ENCODE measurements at places on chromosomes 16 and 17.

DNA sequence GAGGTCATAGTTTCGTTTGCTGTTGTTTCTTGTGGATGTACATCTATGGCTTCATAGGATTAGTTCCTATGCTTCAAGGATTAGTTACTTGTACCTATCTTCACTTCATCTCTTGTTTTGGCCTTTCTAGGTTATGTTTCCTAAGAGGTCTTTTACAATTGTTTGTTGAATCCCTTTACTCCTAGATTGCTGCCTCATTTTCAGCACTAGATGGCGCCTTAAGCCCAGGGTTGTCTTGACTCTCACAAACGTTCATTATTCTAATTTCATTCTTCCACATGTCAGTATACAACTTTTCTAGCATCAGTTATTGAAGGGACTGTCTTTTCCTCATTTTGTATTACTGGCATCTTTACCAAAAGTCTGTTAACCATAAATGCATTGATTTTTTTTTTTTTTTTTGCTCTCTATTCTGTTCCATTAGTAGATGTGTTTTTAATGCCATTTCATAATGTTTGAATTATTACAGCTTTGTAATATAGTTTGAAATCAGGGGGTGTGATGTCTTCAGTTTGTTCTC lies 45.0 kb upstream of the NACA2 start:
- DNase-seq, result peak; percentile 62

GRCh38 chr17:49193513-49194296 lies 16.7 kb downstream of the GNGT2 start:
- DNase-seq, result peak; percentile 67

DNA sequence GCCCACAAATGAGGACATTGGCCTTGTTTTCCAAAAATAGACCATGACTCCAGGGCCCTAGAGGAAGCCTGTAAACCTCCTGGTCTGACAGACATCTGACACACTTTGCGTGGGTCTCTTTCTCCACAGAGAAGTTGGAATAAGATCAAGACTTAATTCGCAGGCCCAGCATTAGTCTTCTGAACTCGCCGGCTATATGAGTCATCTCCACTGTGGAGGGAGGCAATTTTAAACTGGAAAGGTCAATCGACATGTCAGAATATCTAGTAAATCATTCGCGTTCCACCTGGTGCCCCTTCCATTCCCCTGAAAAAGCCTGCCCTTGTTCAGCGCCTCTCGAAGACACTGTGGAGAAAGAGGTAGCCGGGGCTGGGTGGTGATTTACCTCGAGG lies 140.1 kb downstream of the CLEC16A start:
- peak; percentile 91 for DNase-seq

DNA sequence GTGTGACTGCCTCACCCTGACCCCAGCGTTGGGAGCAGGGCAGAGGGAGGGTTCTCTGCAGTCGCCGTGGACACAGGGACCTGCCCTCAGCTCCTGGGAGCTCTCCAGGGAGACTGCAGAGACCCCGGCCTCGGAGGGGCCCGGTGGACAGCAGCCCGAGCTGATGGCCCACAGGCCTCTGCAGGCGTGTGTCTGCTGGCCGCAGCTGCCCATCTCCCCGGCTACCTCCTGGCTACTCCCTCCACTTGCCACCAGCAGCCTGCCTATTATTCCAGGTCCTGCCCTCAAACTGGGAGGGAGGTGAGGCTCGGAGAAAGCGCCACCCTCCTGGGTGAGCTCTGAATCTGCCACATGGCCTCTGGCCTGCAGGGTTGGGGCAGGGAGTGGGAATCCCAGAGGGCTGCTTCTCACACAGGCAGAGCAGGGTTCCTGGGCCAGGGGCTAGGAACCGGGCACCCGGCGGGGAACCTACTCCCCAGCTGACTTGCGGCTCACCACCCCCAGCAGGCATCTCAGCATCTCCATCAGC lies 7.2 kb downstream of the SLC16A5 start:
- DNase-seq, result no peak

DNA sequence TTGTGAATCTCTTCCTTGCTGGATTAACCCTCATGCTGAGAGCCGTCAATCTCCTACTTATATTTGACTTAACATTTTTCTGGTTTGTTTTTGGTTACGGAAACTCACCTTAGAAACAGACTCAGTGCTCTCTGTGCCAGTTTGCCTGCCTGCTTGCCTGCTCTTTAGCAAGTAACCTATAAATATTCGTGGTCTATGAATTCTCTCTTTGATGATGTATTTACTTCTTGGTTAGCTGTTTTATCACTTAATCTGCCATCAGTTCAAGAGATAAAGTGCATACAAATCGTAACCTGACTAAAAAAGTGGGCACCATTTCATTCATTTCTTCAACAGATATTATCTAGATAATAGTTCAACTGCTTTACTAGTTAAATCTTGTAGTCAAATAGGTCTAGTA lies 26.7 kb downstream of the CYB5B start:
- DNase-seq, result no peak

- DNase-seq, result no peak
Observed at GRCh38 chr16:23896832-23897821, 61.3 kb downstream of the PRKCB start.

DNA sequence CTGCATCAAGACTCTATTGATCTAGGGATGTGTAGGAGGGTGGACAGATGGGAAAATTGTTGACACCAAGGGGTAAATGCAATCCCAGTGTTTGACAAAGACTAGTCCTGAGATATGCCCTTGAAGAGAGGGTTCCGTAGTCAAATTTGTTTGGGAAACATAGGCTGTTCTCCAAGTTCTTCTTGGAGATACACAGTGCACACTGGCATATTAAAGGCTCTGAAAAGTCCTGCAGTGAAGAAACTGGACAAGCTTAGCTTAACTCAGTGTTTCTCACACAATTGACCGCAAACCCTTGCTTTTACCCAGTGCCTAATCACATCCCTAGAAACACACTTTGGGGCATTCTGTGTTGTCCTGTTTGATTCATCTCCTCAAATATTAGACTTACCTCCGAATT lies 10.8 kb downstream of the DHRS7C start:
- DNase-seq, result no peak

DNA sequence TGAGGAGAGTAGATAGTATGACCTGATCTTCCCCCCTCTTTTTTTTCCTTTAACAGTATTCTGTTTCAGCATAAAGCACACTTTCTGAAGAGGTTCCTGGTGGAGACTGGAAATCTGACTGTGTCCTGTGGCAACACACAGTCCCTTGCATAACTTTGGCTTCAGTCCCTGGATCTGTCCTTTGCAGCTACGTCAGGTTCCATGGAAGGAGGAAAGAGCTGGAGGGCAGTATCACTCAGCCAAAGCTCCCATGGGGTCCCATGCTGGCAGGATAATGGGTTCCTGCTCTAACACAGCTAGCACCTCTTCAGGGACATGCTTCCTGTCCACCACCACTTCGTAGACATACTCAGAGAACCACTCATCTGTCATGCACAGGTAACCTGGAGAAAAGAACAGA lies 13.3 kb upstream of the SLC6A4 start:
- DNase-seq, result no peak

- no peak for DNase-seq
Observed at GRCh38 chr16:84948851-84949610, 62.3 kb downstream of the ZDHHC7 start.

DNA sequence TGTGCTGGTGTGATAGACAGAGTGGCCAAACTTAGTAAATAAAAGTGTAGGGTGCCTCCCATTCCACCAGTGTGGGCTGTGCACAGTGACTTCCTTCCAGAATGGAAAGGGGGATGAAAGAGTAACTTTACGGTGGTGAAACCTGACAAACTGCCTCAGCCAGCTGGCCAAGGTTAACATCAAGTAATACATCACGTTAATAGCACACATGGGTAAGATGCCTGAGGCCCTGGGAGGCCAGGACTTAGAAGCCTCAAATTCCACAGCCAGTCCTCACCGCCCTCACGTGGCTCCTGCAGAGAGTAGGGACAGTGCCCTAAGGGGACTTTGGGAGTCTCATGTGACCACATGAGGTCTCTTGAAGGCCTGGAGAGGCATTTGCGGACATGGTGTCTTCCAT lies 14.1 kb downstream of the RMI2 start:
- peak; percentile 96 for DNase-seq

GRCh38 chr16:24070851-24071250 lies 185.3 kb upstream of the CACNG3 start:
- DNase-seq, result no peak

DNA sequence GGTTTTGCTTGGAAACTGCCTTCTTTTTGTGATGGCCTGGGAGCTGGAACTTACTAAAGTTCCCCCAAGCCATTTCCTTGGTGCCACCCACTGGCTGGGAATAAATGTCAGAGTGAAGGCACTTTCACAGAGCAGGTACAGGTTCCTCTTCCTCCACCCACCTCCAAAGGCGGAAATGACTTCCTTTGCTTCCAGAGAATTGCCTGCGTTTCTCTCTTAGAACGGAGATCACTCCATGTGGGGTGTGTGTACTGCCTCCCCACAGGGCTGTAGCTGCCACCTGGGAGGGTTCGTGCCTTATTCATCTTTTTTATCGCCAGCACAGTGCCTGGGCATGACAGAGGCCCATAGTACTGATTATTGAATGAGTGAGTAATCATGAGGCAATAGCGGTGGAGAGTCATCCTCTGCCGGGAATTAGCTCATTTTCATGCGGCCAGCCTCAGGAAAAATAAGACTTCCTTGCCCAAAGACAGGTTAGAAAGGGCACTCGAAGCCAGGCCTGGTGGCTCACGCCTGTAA lies 32.2 kb upstream of the HAS3 start:
- peak; percentile 75 for DNase-seq

GRCh38 chr16:53504665-53505064 lies 1.7 kb upstream of the AKTIP start:
- peak; percentile 48 for DNase-seq

- peak; percentile 86 for DNase-seq
Observed at GRCh38 chr17:2393174-2393953, 7.5 kb downstream of the MNT start.

DNA sequence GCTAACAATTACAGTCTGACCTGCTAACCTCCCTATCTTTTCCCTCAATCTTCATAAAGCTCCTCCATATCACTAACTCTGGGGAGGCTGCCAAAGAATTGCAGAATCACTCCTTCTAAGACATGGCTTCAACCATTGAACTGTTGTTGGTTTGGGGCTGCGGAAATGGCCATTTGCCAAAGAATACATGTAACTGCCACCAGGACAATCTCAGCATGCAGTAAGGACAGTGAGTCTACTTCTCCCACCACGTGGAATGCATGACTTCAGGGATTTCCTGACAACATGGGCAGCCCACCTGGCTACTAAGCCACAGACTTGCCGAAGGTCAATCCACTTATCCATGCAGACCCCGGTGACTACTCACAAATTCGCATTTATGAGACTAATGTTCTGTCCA lies 104.3 kb upstream of the NUDT7 start:
- DNase-seq, result no peak

- peak; percentile 91 for DNase-seq
Observed at GRCh38 chr17:4945176-4945943, 3.0 kb downstream of the PFN1 start.

DNA sequence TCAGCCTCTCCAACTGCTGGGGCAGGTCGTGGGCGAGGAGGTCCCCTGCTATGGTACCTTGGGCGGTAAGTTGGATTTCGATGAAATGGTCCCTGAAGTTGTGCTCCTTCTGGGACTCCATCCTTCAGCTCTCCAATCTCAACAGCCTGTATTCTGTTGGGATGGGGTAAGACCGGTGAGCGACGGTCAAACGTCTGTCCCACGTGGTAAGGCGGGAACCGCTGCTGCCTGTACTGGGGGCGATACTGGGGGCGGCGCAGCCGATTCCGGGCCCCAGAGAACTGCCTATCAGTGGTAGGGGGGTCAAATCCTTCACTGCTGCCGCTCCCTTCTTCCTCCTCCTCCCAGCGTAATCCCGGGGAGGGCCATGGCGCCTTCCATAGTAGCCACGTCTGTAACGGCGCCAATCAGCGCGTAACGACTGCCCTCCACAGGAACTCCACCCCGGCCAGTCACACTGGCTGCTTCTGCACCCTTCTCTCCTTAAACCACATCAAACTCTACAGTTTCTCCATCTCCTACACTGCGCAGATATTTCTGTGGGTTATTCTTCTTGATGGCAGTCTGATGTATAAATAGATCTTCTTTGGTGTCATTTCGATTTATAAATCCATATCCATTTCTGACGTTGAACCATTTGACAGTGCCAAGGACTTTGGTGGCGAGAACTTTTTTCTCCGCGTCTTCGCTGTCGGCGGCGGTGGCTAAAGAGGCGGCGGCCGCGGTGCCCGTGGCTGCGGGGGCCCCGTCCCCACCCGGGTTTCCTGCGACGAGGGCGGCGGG lies 41.1 kb downstream of the AHSP start:
- DNase-seq, result peak; percentile 13

- no peak for DNase-seq
Observed at GRCh38 chr17:60527701-60528100, 1.7 kb upstream of the APPBP2 start.

DNA sequence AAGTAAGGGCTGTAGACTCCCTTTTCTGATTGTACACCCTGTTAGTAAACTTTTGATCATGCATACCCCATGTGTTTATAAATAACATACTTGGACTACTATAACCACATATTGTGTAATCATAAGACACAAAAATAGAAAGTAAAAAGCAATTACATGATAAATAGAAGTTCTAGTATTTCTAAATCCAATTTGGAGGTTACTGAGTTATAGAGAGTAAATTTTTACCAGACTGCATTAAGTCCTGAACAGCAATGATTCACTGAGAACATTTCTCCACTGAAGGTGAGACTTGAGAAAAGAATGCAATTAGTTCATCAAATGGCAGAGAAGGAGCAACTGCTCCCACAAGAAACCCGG lies 7.7 kb upstream of the TBKBP1 start:
- peak; percentile 19 for DNase-seq

DNA sequence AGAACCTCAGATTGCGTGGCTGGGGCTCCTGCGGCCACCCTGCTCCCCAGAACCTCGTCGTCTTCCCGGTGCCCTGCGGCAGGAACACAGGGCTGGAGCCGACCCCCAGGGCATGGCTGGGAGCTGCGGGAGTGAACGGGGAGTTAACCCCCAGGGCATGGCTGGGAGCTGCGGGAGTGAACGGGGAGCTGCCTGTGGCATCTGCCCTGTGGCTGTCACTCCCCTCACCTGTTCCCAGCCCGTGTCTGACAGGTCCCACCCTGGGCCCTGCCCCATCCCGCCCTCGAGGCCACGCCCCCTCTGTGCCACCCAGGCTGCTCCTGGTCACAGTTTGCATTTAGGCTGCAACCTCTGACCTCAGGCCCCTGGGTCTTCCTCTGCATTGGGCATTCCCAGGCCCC lies 39.4 kb upstream of the ACSF3 start:
- DNase-seq, result no peak

- DNase-seq, result no peak
Observed at GRCh38 chr17:53818929-53819328, 3.8 kb upstream of the KIF2B start.

DNA sequence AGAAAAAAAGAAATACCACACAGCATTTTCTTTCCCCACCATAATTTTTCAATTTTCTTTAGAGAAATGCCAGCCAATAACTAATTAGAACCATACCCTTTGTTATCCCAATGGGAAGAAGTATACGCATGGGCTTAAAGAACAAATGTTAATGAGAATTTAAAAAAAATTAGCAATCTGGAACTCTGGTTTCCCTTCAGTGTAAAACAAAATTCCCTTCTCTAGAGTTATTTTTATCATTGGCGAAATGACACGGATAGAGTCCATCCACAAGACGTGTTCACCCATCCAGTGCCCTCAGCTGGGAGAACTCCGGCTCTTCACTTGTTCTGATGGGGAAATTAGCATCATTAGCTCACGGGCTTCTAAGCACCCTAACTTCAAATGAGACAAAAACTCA lies 3.3 kb downstream of the NXN start:
- no peak for DNase-seq

- DNase-seq, result no peak
Observed at GRCh38 chr17:75922173-75922961, 17.7 kb upstream of the MRPL38 start.

Measured in fibroblast of upper back skin (primary cell).